ENCODE measurements at places on chromosomes 2 and 18. TPM values are rescaled to one million over a fixed set of nuclear protein-coding genes. Genes with fewer than 3 reads are reported as not detected.

- DNase-seq: peak; percentile 59
Measured at GRCh38 chr2:63053889-63054602, 3.4 kb downstream of the OTX1 start.

GRCh38 chr2:20594957-20595356 is 55.9 kb downstream of the HS1BP3 start:
- peak; percentile 43 for DNase-seq

DNA sequence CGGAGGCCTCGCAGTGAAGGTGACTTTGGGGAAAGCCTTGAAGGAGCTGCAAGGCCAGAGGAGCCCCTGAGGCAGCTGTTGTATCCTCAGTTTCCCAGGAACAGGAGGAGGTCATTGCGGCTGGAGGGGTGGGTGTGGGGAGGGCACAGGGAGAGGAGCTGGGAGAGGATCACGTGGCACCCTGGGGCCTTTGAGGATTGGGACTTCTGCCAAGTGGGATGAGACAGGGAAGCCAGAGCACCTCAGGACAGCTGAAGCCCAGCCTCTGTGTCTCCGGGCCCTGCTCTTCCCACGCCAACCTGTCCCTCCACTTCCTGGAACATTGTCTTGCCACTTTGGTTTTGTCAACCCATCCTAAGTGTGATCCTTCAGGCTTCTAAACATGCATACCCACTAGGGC is 19.4 kb upstream of the RRM2 start:
- DNase-seq: no peak

DNA sequence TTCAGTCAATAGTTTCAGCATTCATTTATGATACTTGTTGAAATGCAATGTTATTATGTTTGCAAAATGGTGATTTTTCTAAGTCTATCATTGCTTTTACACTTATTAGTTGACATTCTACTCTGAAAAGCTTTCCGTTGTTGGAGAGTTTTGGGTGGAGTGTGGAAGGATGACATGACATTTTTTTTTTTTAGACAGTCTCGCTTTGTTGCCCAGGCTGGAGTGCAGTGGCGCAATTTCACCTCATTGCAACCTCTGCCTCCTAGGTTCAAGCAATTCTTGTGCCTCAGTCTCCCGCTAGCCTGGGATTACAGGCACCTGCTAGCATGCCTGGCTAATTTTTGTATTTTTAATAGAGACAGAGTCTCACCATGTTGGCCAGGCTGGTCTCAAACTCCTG is 29.8 kb downstream of the PIKFYVE start:
- DNase-seq: no peak

- DNase-seq: no peak
Measured at GRCh38 chr18:74257083-74257482, 34.7 kb downstream of the CYB5A start.

DNA sequence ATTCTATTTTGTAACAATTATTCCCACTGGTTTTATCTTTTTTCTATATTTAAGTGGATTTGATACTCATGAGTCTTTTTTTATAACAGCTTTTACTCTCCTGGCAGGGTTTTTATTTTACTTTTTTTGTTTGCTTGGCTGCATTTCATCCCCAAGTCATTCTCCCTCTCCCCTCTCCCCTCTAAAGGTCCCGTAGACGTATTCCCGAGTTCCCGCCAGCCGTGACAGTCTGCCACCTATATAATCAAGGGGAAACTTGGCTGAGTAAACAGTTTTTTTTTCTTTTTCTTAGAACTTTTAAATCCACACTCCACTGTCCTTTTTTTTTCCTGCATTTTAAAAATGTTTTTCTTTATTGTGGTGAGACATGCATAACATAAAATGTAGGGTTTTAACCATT is 433.1 kb upstream of the HS6ST1 start:
- DNase-seq: no peak

- DNase-seq: no peak
Measured at GRCh38 chr2:180291060-180291459, 284.0 kb upstream of the CWC22 start.

DNA sequence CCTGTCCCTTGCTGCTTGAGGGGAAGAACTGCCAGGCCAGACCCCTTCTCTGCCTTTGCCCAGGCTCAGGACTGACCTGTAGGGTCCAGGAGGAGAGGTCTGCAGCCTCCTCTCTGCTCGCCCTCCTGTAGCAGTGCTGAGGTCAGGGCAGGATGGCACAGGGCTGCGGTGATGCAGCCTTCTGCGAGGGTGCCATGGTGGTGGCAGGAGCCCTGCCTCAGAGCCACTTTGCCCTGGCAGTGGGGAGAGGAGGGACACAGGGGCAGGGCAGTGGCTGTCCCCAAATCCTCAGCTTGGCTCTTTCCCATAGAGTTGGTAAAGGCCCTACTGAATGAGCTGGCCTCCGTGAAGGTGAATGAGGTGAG is 884 bp downstream of the PROM2 start:
- peak; percentile 47 for DNase-seq

GRCh38 chr2:201072201-201072530 is 365 bp downstream of the NDUFB3 start:
- no peak for DNase-seq

GRCh38 chr2:120406566-120406965 is 60.6 kb downstream of the INHBB start:
- no peak for DNase-seq

- no peak for DNase-seq
Measured at GRCh38 chr2:236945431-236946016, 140.2 kb upstream of the COPS8 start.

- no peak for DNase-seq
Measured at GRCh38 chr2:207782238-207783030, 12.7 kb upstream of the FZD5 start.

DNA sequence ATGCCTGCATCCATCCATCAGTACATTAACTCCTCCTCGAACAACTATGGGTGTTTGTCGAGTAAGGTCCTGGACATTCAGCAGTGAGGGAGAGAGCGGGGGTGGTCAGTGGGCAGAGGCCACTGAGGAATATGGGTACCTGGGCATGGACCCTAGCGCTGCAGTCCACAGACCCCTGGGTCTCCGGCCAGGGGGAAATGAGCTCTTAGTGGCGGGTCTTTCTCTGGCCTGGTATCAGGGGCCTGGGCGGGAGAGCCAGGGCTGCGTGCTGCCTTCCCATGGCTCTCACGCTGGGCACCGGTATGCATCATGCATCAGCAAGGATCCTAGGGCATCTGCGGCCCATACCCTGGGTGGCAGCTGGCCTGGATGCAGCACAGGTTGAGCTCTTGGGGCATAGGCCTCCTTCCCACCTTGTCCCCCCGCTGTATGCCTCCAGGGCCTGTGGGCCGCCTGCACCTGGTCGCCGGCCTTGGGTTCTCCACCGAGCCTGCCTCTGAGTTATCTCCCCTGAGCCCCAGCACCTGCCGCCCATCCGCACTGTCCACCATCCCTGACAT is 1.3 kb upstream of the MOCOS start:
- DNase-seq: no peak

- no peak for DNase-seq
Measured at GRCh38 chr2:48221846-48222516, 308.0 kb upstream of the STON1 start.

DNA sequence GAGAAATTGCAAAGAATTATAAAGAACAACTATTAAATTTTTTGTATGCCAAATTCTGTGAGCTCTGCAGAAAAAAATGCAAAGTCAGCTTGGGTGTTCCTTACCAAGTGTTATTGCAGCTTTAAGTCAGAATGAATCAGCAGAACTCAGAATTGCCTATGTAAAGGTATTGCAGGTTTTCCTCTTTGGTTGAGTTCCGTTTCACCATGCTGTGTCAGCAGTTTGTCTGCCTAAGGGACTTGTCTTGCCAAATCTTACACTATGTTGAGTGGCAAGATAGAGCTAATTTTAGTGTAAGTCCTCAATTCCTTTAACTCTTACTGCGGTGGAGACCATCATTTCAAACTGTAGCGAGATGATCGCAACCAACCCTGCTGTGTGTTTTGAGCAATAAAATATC is 38.8 kb downstream of the ADAM23 start:
- DNase-seq: no peak

GRCh38 chr2:49959961-49960553 is 805.7 kb upstream of the FSHR start:
- no peak for DNase-seq

DNA sequence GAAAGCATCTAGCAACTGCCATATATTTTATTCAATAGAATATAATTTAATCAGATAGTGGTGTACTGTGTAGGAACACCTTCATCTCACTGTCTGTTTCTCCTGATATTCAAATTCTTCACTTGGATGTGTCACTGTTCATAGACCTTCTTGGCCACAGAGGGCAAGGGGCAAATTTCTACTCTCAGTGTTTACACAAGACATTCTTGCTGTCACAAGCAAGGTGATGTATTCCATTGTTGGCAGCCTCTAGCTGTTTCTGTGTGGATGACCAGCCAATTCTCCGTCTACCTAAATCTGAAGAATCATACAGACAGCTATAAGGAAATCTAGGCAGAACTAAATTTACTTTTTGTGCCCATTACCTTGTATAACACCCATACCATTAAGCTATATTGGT is 948.3 kb downstream of the CNTNAP5 start:
- no peak for DNase-seq

DNA sequence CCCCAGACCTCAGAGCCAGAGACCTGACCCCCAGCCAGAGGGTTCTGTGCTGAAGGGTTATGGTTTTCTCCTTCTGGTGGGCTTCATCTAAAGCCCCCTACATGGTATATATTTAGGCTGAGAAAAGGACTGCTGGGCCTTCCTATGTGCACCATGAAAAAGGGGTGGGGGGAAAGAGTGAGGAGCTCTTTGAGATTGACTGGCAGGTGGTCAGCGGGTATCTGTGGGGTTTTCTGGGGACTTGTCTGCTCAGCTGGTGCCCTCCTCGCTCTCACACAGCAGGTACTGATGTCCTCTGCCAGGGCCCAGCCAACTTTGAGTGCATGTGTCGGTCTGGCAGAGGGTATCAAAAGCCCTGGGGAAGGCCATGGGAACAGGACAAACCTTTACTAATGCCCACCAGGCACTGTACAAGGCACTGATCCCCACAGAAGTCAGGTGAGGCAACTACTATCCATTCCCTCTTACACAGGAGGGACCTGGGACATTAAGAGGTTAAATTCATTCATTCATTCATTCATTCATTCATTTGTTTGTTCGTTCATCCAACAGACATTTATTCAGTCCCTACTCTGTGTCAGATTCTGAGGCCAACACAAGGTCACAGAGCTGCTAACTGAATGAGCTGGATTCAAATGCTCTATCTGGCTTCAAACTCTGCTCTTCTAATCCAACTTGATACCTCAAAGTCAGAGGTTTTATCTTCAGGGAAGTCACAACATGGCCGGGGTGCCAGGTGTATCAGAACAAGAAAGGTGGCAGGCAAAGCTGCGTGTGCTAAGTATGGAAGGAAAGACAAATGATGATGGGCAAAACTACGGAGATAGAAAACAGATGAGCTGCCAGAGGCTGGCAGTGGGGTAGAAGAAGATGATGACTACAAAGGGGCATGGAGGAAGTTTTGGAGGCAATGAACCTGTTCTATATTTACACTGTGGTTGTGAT is 44.6 kb downstream of the REEP1 start:
- no peak for DNase-seq

GRCh38 chr2:23385351-23385747 is 370 bp downstream of the KLHL29 start:
- DNase-seq: peak; percentile 30

DNA sequence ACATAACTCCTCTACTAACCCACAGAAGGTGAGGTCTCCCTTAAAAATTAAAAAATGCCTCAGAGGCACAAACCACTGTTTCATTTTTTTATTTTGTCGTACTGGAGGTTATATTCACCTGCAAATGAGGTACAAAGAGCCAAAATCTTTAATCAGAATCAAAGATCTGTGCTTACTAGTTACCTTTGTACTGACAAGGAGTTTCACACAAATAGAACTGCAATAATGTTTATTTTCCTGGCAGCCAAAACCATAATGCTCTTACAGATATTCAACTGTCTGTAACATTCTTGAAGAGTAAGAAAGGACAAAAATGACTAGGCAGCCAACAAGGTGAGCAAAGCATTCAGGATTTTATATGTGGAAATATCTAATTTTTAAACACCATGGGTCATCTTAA is 105.1 kb upstream of the NOL4 start:
- DNase-seq: no peak

DNA sequence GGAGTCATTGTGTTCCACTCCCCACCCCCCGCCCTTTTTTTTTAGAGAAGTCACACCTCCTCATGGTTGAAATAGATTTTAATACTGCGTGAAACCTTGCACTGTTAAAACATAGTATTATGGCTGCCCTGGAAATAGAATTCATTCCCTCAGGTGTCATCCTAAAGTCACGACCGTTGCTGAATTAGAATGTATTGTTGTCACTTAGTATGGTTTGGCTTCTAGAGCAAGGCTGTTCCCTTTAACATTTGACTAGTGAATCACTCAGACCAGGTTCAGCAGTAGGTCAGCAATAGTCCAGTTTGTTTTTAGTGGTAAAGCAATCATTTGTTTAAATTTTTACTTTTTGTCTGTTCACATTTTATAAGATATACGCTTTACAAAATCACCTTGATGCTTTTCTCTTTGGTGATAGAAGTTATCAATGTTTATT is 1.2 kb downstream of the BABAM2 start:
- DNase-seq: no peak

- DNase-seq: no peak
Measured at GRCh38 chr2:135119582-135119981, 67.5 kb downstream of the RAB3GAP1 start.

- no peak for DNase-seq
Measured at GRCh38 chr18:48055351-48055750, 124.9 kb upstream of the SMAD2 start.

- no peak for DNase-seq
Measured at GRCh38 chr2:152686321-152686720, 30.9 kb downstream of the PRPF40A start.

DNA sequence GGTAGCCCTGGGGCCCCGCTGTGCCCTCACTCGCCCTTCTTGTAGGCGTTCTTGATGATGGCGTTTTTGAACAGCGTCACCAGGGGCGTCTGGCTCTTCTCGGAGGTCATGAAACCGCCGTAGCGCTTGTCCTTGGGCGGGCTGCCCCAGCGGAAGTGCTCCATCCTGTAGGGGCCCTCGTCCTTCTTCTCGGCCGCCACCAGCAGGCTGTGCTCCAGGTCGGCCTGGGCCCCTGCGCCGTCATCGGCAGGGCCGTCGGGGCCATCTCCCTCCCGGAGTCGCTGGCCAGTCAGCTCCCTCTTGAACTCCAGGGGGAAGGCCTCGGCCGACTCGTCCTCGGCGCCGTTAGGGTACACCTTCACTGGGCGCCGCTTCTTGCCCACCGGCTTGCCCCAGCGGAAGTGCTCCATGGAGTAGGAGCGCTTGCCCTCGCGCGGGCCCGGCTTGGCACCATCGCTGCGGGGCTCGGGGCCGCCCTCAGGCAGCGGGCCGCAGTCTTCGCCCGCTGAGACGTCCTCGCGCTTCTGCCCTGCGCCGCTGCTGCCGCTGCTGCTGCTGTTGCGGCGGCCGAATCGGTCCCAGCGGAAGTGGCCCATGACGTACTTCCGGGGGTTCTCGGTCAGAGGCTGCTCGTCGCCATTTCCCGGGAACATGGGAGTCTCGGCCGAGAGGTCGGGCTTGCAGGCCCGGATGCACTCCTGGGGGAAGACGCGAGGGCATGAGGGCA is 7.2 kb downstream of the POMC start:
- DNase-seq: peak; percentile 82

Gene CWC22
- total RNA-seq: 23.4 TPM

Gene ANKRD29
- not detected for total RNA-seq

Gene KCMF1
- 124 TPM for total RNA-seq

Gene CCDC68
- total RNA-seq: not detected

Gene IL1RL1
- 0.74 TPM for total RNA-seq

Gene C18orf32
- total RNA-seq: 25.9 TPM

Gene CYP26B1
- total RNA-seq: 0.06 TPM

Gene SAP130
- 43.6 TPM for total RNA-seq

Gene DAPL1
- total RNA-seq: not detected

Gene GPR155
- 8.8 TPM for total RNA-seq

Gene CRYGC
- total RNA-seq: not detected

Gene ATP8B1
- total RNA-seq: not detected

Gene UGT1A4
- not detected for total RNA-seq

Gene POU3F3
- total RNA-seq: not detected

Gene MERTK
- total RNA-seq: 1.0 TPM
